Activated T-helper 9 cell treated with anti-CD3 and anti-CD28 coated beads, Interleukin-2, amount 50 U/mL, for 16 hours (primary cell): ENCODE measurements at places on chromosomes 16 and 17.

GRCh38 chr17:35088356-35088880, 24.9 kb upstream of the RFFL start:
- no peak for DNase-seq

DNA sequence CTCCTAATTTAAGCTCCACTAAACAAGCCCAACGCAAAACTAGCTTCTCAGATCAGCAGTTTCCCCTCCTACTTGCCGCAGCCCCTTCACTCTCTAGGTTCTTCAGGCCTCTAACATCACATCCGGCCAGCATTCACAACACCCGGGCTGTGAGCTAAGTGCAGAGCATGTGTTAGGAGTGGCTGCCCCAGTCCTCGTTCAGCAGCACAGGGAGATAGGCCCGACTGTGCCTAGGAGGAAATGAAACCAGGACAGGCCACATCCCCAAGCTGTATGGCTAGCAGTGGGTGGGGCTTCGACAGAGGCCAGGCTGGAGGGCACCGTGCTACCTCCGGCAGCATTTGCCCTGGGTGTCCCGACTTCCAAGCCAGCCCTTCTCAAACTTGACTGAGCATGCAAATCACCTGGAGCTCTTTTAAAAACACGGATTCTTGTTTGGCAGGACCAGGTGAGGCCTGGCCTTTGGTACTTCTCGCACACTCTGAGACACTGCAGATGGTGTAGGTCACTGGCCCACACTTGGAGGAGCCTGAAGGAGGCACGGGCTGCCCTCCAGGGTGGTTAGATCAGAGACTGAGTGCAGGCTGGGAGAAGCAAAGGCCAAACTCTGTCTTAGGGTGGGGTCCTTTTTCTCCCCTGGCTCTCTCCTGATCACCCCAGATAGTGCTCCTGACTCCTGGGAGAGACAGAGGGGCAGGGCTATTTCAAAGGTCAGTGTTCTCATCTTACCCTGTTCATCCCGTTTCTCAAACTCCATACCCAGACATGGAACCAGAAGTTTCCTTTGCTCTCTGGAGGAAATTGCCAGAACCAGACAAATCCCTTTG, 202.0 kb downstream of the C16orf78 start:
- DNase-seq: no peak

DNA sequence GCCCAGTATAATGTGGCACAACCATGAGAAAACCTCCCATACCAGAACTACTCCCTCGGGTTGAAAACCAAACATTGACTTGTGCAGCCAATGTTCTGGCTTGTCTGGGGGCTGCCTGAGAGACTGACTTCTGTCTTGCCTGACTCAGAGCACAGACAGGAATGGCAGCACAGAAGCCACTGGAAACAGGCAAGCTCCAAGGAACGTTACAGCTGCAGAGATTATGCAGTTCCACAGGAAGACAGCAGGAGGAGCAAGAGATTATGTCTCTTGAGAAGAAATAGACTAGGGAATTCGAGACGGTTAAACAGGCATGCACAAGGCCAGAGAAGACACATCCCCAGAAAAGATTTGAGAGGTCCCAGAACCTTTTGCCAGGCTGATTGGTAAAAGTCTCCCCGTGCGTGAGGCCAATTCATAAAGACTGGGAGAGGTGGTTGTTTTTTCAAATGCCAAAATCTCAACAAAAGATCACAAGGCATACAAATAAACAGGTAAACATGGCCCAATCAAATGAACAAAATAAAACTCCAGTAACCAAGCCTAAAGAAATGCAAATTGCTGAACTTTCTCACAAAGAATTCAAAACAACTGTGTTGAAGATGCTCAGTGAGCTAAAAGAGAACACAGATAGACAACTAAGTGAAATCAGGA, 90.6 kb upstream of the CDH5 start:
- DNase-seq: no peak

DNA sequence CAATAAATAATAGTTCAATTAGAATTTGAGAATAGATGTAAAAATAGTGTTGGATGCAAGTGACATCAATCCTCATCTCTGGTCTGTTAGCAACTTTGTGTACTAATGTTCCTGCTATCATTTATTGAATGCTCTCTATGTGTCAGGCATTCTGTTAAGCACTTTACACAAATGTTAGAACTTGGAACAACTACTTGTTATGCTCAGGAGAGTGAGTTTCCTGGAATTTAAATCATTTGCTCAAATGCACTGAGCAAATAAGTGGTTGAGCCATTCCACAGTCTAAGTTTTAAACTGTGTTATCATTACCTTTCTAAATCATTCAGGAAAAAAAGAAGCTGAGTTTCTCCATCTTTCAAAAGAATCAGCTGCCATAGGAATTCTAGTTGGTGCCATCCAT, 1327.3 kb upstream of the GOT2 start:
- no peak for DNase-seq

DNA sequence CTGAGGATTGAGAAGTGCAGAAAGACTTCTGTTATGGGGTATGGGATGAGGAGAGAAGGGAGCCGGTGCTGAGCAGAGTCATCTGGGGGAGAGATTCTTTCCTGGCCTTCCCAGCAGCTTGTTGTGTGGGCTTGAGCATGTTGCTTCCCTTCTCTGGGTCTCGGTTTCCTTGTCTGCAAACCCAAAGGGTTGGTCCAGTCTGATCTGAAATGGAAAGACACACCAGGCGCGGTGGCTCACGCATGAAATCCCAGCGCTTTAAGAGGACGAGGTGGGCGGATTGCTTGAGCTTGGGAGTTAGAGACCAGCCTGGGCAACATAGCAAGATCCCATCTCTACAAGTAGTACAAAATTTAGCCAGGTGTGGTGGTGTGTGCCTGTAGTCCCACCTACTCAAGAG, 6.0 kb downstream of the SOCS3 start:
- DNase-seq: no peak

GRCh38 chr16:66600477-66600876, 4.0 kb upstream of the CMTM3 start:
- DNase-seq: no peak

DNA sequence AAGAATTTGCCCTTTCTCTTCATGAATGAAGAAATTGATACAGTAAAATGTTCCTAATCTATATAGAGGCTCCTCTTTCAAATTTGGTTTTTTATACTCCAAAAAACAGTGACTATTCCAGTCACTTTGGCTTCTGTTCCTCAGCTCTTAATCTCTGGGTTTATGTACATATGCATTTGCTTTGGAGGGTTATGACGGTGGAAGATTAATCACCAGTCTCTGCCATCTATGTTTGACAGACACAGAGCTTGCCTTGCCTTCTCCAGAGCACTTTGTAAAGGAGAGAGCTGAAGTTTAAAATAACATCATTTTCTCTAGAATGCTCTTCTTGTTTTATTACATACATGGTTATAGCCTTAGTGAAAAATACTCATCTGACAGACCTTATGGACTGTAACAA, 99.3 kb downstream of the NLK start:
- no peak for DNase-seq

DNA sequence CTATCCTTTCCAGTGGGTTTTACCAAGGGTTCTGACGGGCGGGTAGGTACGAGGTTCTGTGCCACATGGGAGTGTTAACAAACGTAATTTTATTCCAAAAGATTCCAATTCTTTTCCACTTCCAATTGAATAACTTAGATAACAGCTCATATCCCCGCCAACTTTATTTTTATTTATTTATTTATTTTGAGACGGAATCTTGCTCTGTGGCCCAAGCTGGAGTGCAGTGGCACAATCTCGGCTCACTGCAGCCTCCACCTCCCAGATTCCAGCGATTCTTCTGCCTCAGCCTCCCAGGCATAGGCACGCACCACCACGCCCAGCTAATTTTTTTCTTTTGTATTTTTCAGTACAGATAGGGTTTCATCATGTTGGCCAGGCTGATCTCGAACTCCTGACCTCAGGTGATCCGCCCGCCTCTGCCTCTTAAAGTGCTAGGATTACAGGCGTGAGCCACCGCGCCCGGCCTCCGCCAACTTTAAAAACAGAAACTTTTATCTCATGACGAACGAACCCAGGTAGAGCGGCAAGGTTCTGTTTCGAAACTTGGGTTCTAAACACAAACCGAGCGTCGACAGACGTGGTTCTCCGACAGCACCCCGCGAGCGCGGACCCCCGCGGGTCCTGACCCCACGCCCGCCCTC, 613 bp downstream of the ECI1 start:
- DNase-seq: peak; percentile 24

DNA sequence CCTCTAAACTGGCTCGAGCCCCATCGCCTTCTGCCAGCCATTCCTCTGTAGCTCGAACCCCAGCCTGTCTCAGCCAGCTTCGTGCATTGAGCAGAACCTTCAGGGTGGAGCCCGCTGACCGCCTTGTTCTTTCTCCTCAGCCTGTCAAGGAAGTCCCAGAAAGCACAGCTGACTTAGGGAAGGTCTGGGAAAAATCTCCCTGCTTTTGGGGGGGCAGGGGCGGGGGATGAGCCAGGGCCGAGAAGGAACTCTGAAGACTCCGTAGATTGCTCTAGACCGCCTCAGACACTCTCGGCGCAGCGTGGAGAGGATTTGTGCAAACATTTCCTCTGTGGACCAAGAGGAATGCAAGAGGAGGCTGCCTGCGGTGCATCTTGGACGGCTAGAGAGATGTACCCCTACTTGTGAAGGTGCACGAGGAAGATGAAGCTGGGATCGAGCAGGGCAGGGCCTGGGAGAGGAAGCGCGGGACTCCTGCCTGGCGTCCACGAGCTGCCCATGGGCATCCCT, at the start of gene GLP2R:
GLP2R (plus strand) TSS at position 284 of the 510 bp plus-strand sequence; CDS start at position 424, 140 bp downstream.
- DNase-seq: no peak

GRCh38 chr17:55366020-55366481, 55.6 kb downstream of the MMD start:
- DNase-seq: no peak

- no peak for DNase-seq
Observed at GRCh38 chr17:55632236-55632635, 90.4 kb downstream of the TMEM100 start.

GRCh38 chr16:67749436-67750078, 30.4 kb upstream of the GFOD2 start:
- DNase-seq: no peak

DNA sequence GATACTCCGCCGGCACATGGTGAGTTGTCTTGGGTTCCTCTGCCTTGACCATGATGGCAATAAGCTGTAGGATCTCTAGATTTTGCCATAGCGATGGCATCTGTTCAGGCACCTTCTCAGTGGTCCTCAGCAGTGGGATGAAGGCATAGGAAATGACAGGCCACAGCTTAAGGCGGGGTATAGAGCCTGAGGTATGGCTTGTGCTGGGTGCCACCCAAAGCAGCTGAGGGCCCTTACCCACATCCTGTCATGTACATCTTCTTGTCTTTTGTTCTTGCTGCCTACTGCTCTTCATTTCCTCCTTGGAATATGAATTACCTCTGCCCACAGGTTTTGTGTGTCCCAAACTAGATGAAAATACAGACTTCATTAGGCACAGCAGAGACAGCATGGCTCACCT, 29.5 kb downstream of the KAT7 start:
- no peak for DNase-seq

GRCh38 chr17:50188531-50188920, 12.9 kb downstream of the COL1A1 start:
- no peak for DNase-seq

- DNase-seq: peak; percentile 5
Observed at GRCh38 chr17:66313995-66314659, 11.7 kb downstream of the PRKCA start.

GRCh38 chr17:79691931-79692330, 38.8 kb upstream of the ENPP7 start:
- no peak for DNase-seq

DNA sequence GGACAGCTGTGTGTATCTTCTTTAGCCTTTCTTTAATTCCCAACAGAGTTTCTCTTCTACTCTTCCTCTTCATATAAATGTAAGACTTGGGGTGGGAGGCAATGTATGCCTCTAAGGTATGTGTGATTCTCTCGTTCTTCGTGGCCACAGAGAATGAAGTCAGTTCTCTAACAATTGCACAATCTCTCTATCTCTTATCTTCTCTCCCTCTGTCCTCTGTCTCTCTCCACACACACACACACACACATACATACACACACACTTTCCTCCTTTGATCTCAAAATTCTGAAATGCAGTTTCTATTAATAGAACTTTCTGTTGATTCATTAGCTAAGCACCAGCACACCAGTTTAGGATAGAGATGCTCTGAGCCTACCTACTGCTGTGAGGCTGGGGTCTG, 615.7 kb upstream of the SALL1 start:
- no peak for DNase-seq

- no peak for DNase-seq
Observed at GRCh38 chr17:36193216-36193775, 3.3 kb downstream of the CCL3L1 start.

DNA sequence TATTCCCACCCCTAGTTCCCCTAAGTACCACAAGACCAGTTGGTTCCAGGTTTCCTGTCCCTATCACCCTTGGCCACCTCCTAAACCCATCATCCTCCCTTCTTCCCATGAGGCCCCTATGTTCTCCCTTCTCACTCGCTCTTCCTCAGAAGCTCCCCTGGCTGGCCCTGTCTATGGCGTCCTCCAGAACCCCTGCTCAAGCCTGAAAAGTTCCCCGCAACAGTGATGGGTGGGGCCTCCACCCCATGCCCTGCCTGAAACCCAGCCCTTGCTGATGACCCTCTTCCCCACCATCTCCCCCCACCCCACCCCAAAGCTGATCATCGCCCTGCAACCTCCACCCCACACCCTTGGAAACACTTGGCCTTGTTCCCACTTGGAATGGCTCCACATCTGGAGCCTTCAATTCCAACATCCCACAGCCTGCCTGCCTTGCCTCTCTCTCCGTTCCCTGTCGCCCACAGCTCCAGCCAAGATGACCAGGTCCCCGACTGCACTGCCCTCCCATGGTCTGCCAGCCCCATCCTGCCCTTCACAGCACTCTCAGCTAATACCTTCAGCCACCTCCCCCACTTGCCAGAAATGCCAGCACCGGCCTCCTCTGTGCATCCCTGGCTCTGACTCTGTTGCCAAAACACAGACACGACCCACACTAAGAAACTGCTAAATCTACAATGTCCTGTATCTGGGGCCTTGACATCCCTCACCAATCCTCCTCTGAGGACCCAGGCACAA, 10.5 kb downstream of the OSBPL7 start:
- DNase-seq: no peak

GRCh38 chr17:27049104-27049784, 244.7 kb upstream of the WSB1 start:
- DNase-seq: no peak

DNA sequence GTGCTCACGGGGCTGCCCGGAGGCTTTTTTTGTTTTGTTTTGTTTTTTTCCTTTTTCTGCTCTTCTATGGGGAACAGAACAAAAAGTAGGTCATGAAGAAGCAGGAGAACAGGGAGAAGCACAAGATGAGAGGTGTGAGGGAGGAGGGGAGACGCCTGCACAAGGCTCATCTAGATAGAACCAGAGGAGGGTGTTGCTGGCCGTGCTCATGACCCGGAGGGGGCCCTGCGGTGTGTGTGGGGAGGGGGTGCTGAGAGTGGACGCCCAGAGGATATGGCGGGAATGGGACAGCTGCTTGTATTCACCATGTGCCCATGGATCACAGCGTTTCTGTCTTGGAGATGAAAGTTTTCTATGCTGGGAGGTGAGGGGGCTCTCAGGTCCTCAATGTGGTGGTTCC, 183.7 kb downstream of the FOXL1 start:
- no peak for DNase-seq

- DNase-seq: no peak
Observed at GRCh38 chr16:68401871-68402747, 46.2 kb downstream of the SMPD3 start.

GRCh38 chr17:74959826-74960515, 12.6 kb downstream of the HID1 start:
- DNase-seq: no peak
